Stimulated activated CD8-positive, alpha-beta memory T cell treated with anti-CD3 and anti-CD28 coated beads, Interleukin-12 subunit alpha, Interleukin-12 subunit beta, amount 100 ng/mL, for 4 hours (primary cell): ENCODE measurements at places on chromosomes 11 and 22.

DNA sequence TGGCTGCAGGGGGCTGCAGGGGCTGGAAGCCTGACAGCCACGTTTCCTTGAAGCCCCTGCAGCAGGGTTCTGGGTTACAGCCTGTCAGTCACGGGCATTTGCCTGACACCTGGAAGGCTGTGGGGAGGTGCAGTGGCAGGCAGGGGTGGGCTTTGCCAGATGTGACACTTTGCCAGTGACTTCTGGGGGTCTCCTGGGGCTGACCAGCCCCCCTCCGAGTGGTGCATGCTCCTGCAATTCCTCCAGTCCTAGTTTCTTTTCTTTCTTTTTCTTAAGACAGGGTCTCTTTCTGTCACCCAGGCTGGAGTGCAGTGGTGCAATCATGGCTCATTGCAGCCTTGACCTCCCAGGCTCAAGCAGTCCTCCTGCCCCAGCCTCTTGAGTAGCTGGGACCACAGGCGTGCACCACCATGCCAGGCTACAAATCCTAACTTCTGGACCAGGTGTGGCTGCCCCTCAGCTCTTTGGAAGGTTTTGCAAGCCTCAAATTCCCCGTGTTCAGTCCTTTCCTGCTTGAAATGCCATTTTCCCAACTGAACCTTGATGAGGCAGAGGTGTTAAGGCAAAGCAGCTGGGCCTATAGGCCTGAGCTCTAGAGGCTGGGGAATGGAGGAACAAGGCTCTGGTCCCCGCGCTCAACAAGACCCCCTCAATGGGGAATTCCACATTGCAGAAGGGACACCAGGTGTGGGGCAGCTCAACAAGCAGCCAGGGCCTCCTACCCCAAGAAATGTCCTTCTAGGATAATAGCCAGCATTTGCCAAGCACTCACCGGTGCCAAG is 20.2 kb upstream of the CHKA start:
- DNase-seq, result no peak

GRCh38 chr22:46013460-46014416 is 36.8 kb upstream of the WNT7B start:
- DNase-seq, result peak; percentile 83

DNA sequence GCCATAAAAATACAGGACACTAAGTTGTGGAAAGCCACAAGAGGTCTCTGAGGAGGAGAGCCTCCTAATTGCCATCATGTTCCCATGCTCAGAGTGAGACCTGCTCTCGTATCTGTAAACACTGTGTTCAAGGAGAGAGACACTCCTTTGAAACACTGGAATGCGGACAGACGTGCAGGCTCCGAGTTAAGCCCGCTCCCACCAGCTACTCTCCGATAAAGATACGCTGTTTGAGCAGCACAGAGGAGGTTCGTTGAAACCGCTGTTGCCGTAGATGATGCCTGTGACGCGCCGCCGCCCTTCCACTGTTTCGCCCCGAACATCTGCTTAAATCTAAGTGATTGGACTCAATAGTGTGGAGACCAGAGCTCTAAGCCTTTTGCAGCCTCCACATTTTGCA is 25.1 kb downstream of the NUP50 start:
- no peak for DNase-seq

DNA sequence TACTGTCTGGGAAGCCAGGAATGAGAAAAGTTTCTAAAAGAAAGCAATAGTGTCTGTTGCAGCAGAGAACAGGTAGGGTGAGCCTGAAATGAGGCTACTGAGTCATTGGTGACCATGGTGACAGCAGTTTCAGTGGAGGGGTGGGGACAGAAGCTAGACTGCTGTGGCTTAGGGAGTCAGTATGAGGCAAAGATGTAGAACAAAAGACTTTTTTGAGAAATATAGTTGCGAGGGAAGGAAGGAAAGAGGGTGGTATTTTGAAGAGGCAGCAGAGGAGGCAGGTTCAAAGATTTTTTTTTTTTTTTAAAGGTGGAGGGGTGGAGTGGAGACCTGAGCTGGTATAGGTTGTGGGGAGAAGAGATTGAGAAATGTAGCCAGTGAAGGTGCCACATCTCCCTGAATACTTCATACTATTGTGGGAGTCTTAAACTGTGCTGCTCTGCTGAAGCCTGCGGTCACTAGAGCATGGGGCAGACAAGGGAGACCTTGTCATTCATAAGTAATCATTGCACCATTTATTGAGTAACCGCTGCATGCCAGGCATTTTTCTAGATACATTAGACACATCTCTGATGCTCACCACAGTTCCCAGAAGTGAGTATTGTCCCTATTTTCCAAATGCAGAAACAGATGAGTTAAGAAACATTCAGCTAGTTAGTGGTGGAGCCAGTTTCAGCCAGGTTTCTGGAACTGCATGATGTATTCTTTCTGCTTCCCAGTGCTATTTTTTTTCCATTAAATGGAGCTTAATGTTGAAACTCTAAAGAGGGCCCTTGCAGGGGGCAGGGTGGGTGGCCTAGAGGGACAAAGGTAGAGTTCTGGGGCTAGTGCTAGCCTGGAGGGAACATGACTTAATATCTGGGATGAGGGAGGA is 49.9 kb downstream of the STIM1 start:
- DNase-seq, result peak; percentile 31

GRCh38 chr22:47793304-47794101 is 1031.1 kb downstream of the TBC1D22A start:
- DNase-seq, result no peak

GRCh38 chr11:576811-577610 is 741 bp downstream of the PHRF1 start:
- no peak for DNase-seq

GRCh38 chr22:44736581-44737405 is 15.6 kb upstream of the ARHGAP8 start:
- no peak for DNase-seq

- DNase-seq, result no peak
Measured at GRCh38 chr11:125262194-125262829, 97.8 kb downstream of the PKNOX2 start.

GRCh38 chr11:58617976-58618557 is 4.4 kb upstream of the CNTF start:
- no peak for DNase-seq

DNA sequence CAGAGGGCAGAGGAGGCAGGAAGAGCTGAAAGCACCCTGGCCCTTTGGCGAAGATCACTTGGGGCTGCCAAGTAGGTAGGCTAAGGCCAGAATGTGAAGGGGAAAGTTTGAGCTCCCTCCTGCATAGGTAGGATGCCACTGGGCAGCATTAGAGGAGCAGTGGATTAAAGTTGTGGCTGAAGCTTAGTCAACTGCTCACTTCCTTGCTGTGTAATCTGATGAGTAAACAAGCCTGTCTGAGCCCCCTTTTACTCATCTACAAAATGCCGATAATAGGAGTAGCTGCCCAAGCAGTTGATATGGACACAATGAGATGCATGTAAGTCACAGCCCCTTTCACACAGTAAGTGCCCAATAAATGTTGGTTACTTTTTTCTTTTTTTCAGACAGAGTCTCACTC is 216.4 kb downstream of the MN1 start:
- no peak for DNase-seq

GRCh38 chr22:36081023-36081431 is 52.4 kb upstream of the RBFOX2 start:
- no peak for DNase-seq

- DNase-seq, result no peak
Measured at GRCh38 chr11:83044958-83045712, 26.6 kb downstream of the RAB30 start.

- no peak for DNase-seq
Measured at GRCh38 chr11:47267876-47268275, 2.1 kb upstream of the MADD start.

GRCh38 chr11:117919781-117920221 is 9.4 kb downstream of the TMPRSS13 start:
- DNase-seq, result no peak

GRCh38 chr22:23075525-23076216 is 5.4 kb downstream of the GNAZ start:
- no peak for DNase-seq
